ENCODE measurements at places on chromosomes 11 and 22.

- no peak for DNase-seq
Observed at GRCh38 chr11:108985236-108985944, 320.5 kb downstream of the DDX10 start.

GRCh38 chr11:130129922-130130321 is 29.7 kb upstream of the ST14 start:
- DNase-seq = no peak

DNA sequence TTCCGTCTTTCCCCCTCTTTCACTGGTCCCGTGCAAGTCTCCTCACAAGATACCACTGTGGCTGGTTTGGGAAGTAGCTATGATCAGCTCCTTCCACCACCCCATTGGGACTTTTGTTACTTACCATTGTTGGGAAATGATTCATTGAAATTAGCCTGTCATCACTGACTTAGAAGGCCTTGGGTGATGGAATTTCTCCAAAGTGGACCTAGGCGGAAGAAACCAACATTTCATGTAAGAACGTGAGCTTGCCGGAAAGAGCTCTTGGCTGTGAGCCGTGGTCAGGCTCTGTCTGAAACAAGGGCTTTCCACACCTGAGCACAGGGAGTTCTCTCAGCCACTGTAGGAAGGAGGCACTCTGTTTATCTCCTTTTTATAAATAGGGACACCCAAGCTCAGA is 23.5 kb upstream of the CRYBB3 start:
- no peak for DNase-seq

- no peak for DNase-seq
Observed at GRCh38 chr11:45028911-45029682, 78.4 kb upstream of the TP53I11 start.

- no peak for DNase-seq
Observed at GRCh38 chr22:45788522-45788921, 116.9 kb downstream of the ATXN10 start.

DNA sequence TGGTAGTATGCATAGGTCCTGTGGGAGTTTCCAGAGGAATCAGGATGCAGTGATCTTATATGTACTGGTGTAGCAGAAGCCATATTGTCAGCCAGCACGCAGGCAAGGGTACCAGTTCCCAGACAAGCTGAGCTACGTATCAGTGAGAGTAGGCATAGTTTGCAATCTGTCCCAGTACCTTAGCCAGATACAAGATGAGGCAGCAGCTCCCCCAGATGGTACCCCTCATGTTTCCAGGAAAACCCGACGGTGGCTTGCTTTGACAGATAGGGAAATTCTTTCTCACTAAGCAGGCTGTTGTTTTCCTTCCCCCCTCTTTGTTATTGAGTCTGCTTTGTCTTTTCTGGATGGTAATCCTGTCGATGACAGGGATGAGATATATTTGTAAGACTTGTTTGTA is 109.7 kb upstream of the RRM1 start:
- DNase-seq = no peak

DNA sequence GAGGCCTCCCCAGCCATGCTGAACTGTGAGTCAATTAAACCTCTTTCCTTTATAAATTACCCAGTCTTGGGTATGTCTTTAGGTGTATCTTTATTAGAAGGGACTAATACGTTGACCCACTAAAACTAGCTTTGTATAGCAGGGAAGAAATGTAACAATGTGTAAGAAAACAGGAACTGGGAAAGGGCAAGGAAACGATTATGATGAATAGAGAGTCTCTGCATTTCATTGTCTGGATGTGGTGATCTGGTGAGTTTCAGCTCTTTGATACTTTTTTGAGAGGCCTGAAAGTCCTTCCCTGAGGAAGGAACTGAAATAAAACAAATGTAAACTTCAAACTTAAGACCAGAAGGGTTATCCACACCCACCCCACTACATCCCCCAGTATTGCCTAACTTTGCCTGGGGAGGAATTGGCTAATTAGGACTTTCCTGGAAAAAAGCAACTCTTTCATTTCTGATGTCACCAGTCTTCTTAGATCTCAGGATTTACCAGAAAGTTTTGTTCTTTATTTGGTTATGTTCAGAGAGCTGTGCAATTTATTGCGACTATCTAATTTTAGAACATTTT is 119.0 kb downstream of the LDLRAD3 start:
- DNase-seq = no peak

DNA sequence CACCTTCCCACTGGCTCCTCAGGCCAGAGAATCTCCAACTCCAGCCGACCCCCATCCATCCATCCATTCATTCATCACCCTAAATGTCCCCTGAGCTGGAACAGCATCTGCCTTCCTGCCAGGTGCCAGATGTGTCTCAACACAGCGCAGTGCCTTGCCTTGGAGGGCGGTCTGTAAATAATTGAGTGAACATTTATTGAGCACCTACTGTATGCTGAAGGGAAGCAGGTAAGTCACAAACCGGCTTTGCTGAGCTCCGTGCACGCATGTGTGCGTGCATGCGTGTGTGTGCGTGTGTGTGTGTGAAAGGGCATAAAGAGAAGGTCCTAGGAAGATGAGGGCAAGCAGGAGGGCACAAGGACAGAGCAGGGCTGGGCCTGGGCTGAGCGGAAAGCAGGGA is 10.2 kb downstream of the KCNJ4 start:
- no peak for DNase-seq

DNA sequence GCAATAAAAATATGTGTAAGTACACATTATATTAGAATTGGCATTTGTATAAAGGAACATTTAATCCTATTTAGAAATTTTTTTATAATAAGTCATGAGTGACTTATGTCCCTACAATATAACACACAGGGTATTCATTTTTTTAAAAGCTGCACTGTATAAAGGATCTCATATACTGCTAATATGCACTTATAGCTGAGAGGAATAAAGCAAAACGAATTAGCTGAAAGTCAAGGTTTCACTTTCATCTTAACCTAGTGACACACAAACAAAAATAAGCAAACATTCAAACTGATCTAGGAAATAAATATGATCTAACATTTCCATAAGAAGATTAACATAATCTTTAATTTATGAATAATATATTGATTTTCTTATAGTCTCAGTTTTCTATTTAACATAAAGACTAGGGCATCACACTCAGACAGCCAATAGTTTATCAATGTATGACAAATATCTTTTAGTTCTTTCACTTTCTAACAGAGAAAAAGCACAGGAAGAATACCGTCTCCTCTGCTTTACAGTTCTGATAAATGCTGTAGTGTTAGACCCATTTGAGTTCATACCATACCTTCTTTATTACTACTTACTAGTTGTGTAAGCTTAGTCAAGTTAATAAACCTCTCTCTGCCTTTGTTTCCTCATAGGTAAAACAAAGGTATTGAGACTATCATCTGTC is 42.9 kb downstream of the DCDC1 start:
- DNase-seq = no peak

DNA sequence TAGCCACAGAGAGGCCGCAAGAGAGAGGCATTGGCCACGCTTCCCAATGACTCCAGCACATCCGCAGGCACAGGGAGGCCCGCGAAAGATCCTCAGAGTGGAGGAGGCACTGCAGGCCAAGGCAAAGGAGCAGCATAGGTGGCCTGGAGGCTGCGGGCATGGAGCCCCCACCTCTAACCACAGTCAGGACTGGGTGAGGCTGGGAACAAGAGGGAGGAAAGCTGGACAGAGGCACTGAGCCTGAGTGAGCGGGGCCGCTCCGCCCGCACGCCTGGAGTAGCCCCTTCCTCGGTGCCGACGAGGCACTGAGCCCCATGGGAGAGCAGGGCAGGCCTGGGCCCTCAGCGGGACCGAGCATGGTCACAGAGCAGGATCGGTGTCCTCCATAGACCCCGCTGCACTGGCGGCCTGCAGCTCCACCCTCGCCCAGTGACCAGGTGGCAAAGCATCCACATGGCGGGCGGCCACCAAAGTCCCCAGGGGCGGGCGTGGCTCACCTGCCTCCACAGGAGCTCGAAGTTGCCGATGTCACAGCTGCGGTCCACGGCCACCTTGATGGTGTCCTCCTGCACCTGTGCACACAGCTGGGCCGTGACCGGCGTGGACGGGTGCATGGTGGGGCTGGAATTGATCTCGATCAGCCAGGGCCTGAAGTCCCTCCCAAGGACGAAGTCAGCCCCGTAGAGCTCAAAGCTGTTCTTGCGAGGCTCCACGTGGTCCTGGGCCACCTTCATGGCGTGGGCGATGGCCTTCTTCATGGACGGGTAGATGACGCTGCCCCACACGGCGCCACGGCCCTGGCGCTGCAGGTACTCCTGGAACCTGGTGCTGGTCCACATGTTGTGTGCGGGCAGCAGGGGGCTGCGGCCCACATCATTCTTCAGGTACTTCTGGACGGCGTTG is 18.9 kb upstream of the IL17REL start:
- DNase-seq = no peak

- DNase-seq = no peak
Observed at GRCh38 chr11:68798221-68798813, 43.4 kb downstream of the CPT1A start.

- DNase-seq = no peak
Observed at GRCh38 chr11:62911137-62912130, 9.7 kb downstream of the CHRM1 start.

DNA sequence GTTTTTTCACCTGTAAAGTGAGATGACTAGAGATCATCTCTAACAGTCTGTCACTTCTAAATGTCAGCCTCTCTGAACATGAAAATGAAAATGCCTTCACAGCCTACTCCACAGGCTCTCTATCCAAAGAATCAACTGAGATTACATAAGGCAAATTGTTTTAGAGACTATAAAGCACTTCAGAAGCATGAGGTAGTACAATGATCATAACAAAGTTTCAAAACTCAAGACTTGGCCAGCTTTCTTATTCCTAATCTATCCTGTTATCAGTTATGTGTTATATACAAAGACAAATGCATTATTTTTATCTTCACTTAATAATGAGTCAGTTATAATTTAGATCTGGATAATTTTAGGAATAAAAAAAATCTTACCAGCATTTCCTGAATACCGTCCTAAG is 20.3 kb upstream of the CEP126 start:
- DNase-seq = no peak

DNA sequence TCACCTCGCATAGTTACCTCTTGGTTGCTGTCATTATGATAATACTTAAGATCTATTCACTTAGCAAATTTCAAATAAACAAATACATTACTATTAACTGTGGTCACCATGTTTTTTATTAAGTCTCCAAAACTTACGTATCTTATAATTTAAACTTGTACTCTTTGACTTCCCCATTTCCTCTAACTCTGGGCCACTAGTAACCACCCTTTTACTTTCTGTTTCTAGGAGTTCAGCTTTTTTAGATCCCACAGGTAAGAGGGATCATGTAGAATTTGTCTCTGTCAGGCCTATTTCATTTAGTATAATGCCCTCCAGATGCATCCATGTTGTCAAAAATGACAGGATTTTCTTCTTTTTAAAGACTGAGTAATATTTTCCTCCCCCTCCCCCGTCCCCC is 212.4 kb upstream of the C11orf87 start:
- DNase-seq = no peak

- no peak for DNase-seq
Observed at GRCh38 chr11:102685754-102686153, 19.8 kb downstream of the MMP27 start.

DNA sequence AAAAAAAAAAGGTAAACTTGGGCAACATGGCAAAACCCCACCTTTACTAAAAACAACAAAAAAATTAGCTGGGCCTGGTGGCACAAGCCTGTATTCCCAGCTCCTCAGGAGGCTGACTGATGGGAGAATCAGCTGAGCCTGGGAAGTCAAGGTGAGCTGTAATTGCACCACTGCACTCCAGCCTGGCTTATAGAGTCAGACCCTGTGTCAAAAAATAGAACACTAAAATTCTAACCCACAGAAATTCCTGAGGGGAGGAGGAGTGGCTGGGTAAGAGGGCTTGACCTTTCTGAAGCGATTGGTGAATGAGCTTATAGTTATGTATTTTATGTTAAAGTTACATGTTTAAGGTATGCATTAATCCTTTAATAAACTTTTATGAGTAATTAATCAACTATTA is 53.3 kb downstream of the FAT3 start:
- DNase-seq = no peak

DNA sequence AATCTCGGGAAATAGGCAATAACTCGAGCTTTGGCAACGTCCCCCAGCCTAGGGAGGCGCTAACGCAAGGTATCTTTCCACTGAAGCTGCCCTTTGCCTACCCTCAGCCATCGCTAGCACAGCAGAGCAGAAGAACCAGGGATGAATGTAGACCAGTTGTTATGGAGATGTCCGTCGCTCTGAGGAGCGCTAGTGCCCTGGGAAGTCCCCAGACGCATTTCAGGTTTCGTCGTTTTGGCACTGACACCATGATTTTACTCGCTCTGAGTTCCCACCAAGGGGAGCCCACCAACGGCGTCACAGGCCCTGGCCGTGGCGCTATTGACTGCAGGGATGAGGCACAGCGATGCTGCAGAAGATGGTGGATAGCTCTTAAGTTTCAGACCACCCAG is 22.7 kb upstream of the BDNF start:
- DNase-seq = no peak

- DNase-seq = no peak
Observed at GRCh38 chr11:72228229-72228843, 3.8 kb downstream of the INPPL1 start.

GRCh38 chr22:37951305-37951704 is 2.1 kb downstream of the C22orf23 start:
- no peak for DNase-seq

- DNase-seq = no peak
Observed at GRCh38 chr11:67450796-67451657, 1.5 kb downstream of the GPR152 start.

- no peak for DNase-seq
Observed at GRCh38 chr11:61753672-61754071, 1.2 kb downstream of the MYRF start.

GRCh38 chr22:36765131-36765942 is 10.6 kb downstream of the IFT27 start:
- no peak for DNase-seq

GRCh38 chr22:32687801-32688200 is 113.7 kb upstream of the TIMP3 start:
- DNase-seq = no peak

DNA sequence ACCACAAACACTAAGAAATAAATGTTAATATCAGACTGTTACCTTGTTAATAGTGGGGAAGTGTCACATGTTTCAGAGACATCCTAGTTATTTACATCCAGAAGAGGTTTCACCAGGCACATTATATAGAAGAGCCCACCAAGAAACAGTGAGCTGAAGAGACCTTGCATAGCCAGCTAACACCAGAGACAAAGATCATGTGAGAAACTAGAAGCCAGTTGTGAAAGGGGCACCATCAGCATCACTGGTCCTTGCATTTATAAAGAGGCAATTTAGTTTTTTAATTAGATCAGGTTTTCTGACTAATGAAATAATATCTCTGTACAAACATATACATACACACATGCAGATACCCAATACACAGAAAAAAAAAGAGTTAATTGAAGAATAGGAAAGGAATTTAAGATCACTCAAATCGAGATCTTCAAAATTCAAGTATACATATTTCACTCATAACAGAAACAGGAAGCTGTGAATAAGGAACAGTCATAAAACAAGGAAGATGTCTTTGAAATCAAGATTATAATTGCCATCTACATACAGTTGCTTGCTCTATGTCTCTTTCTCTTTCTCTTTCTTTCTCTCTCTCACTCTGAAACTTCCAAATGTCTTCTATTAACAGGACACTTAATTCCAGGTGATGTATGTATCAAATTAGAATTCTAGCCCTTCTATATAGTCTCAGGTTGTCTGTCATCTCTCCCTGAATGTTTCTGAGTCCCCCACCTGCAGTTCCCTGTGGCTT is 348.7 kb downstream of the ETS1 start:
- DNase-seq = no peak

GRCh38 chr11:119807841-119808240 is 78.8 kb upstream of the NECTIN1 start:
- DNase-seq = no peak

All from NCI-H1048 (cell line).